A549 treated with AZD2906 at 1 μM for 4 hours (cell line): ENCODE measurements at places on chromosomes 3 and 15. TPM values are rescaled to one million over a fixed set of nuclear protein-coding genes. Genes with fewer than 3 reads are reported as not detected.

The CNTN3 gene
- not detected in 5 replicates for total RNA-seq

The CD200 gene
- total RNA-seq = not detected in 5 replicates

The TMIE gene
- 0.07 to 0.17 TPM (median 0.12 TPM) in 5 replicates for total RNA-seq

The MYH15 gene
- total RNA-seq = 0.06 to 0.15 TPM (median 0.09 TPM) in 5 replicates

The TTBK2 gene
- total RNA-seq = 1.3 to 2.2 TPM (median 2.1 TPM) in 5 replicates

The GABRR3 gene
- not detected in 5 replicates for total RNA-seq

The ACAD9 gene
- 21.8 to 24.5 TPM (median 23.5 TPM) in 5 replicates for total RNA-seq

The SUCNR1 gene
- 0.07 to 0.18 TPM (median 0.09 TPM) in 5 replicates for total RNA-seq

The GOLGA8B gene
- total RNA-seq = 13.1 to 21.4 TPM (median 16.3 TPM) in 5 replicates

The NEK10 gene
- total RNA-seq = 0.66 to 0.84 TPM (median 0.68 TPM) in 5 replicates

The MESP2 gene
- total RNA-seq = 0.09 to 0.83 TPM (median 0.40 TPM) in 5 replicates

The AADACL2 gene
- not detected in 5 replicates for total RNA-seq

The SCG5 gene
- 1.4 to 2.1 TPM (median 1.9 TPM) in 5 replicates for total RNA-seq

The FBXO40 gene
- total RNA-seq = not detected in 5 replicates

The ADAMTS17 gene
- 0.13 to 0.42 TPM (median 0.16 TPM) in 5 replicates for total RNA-seq

The SLC24A5 gene
- not detected in 5 replicates for total RNA-seq

The CCR8 gene
- not detected in 5 replicates for total RNA-seq

The IVD gene
- total RNA-seq = 11.1 to 12.9 TPM (median 11.7 TPM) in 5 replicates

The PCLAF gene
- total RNA-seq = 147 to 269 TPM (median 156 TPM) in 5 replicates

The SIDT1 gene
- 0.32 to 0.58 TPM (median 0.51 TPM) in 5 replicates for total RNA-seq

The GHSR gene
- total RNA-seq = not detected in 5 replicates

The PHLDB2 gene
- total RNA-seq = 11.4 to 18.8 TPM (median 17.1 TPM) in 5 replicates

The ACOX2 gene
- 5.7 to 8.9 TPM (median 7.8 TPM) in 5 replicates for total RNA-seq

The CLEC3B gene
- 0.14 to 0.19 TPM in 2 of 5 replicates, not detected in the others for total RNA-seq

The LDHAL6B gene
- not detected in 5 replicates for total RNA-seq

The HYAL1 gene
- total RNA-seq = 0.39 to 0.84 TPM (median 0.54 TPM) in 5 replicates

The CMSS1 gene
- total RNA-seq = 40.0 to 56.7 TPM (median 55.7 TPM) in 5 replicates

The TRNT1 gene
- 24.3 to 31.4 TPM (median 27.3 TPM) in 5 replicates for total RNA-seq

The FBXW12 gene
- not detected in 5 replicates for total RNA-seq

The WDR93 gene
- 0.13 to 0.25 TPM (median 0.21 TPM) in 5 replicates for total RNA-seq

The HMCES gene
- total RNA-seq = 37.5 to 40.9 TPM (median 40.1 TPM) in 5 replicates

The MST1R gene
- total RNA-seq = 4.5 to 6.4 TPM (median 6.1 TPM) in 5 replicates

The HIGD2B gene
- not detected in 5 replicates for total RNA-seq

The CPLX3 gene
- not detected in 5 replicates for total RNA-seq

The EXD1 gene
- 0.14 to 0.17 TPM (median 0.14 TPM) in 3 of 5 replicates, not detected in the others for total RNA-seq

The THBS1 gene
- 45.7 to 91.7 TPM (median 62.9 TPM) in 5 replicates for total RNA-seq

The GRM7 gene
- not detected in 5 replicates for total RNA-seq

The SPSB4 gene
- total RNA-seq = 0.11 to 0.28 TPM (median 0.19 TPM) in 5 replicates

The LMAN1L gene
- 0.02 to 0.06 TPM in 2 of 5 replicates, not detected in the others for total RNA-seq

The POPDC2 gene
- total RNA-seq = 0.32 to 1.2 TPM (median 0.38 TPM) in 5 replicates

The TMEM202 gene
- not detected in 5 replicates for total RNA-seq

The ALPK3 gene
- 0.07 to 0.15 TPM (median 0.12 TPM) in 5 replicates for total RNA-seq

The TM4SF4 gene
- 26.2 to 36.4 TPM (median 30.7 TPM) in 5 replicates for total RNA-seq

The SORD gene
- total RNA-seq = 28.5 to 35.5 TPM (median 31.3 TPM) in 5 replicates
